ENCODE measurements at places on chromosomes 5 and 9.

GRCh38 chr5:101637599-101637998, 658.5 kb downstream of the SLCO4C1 start:
- no peak for DNase-seq

- DNase-seq: no peak
Measured at GRCh38 chr5:43973318-43973717, 370.3 kb downstream of the NNT start.

DNA sequence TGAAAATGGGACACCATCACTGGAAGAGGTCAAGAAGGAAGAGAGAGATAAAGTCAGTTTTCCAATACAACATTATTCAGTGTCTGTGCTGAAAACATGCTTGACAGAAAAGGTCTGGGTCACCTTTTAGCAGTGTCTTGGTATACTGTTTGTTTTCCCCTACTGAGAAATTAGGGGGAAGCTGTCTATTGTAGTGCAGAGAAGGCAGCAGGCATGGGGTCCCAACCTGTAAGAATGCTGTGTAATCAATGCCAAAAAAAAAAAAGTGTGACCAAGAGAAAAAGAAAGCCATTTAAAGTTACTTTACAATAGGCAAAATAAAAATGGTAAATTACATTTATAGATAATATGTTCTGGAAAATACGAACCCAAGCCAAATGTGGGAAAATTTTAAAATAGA, 139.3 kb downstream of the RAB3C start:
- DNase-seq: no peak

- no peak for DNase-seq
Measured at GRCh38 chr5:180860273-180860886, 696 bp downstream of the ZFP62 start.

- peak; percentile 70 for DNase-seq
Measured at GRCh38 chr9:71604197-71605063, 163.9 kb downstream of the CEMIP2 start.

GRCh38 chr9:107051392-107051791, 188.4 kb downstream of the ZNF462 start:
- DNase-seq: no peak
